ENCODE measurements at places on chromosomes 13 and 19.

- no peak for DNase-seq
Observed at GRCh38 chr13:108859197-108860012, 230.0 kb downstream of the MYO16 start.

DNA sequence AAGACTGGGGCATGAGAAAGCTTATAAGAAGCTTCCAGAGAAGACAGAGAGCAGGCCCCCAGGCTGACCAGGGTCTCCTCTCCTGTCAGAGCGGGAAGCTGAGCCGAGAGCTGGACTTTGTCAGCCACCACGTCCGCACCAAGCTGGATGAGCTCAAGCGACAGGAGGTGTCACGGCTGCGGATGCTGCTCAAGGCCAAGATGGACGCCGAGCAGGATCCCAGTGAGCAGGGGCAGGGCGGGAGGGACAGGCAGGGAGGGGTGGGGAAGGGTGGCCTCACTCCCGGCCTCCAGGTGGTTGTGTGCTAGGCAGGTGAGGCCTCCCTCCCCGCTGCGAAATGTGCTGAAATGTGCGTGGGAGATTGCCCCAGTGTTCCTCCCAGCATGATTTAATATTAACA lies 5.6 kb downstream of the NUCB1 start:
- no peak for DNase-seq

- DNase-seq = no peak
Observed at GRCh38 chr13:36919171-36919832, 736 bp downstream of the SMAD9 start.

- no peak for DNase-seq
Observed at GRCh38 chr13:50357136-50357535, 341.9 kb downstream of the KCNRG start.

- no peak for DNase-seq
Observed at GRCh38 chr13:84954636-84955035, 844.6 kb downstream of the SLITRK6 start.

- no peak for DNase-seq
Observed at GRCh38 chr13:28299916-28300315, 161.6 kb downstream of the PAN3 start.
